SJSA1 (cell line): ENCODE measurements at places on chromosomes 7 and 10. TPM values are rescaled to one million over a fixed set of nuclear protein-coding genes. Genes with fewer than 3 reads are reported as not detected.

Gene POT1
- 14.1 and 25.8 TPM in 2 replicates for total RNA-seq

Gene TRIM73
- 0.39 and 0.75 TPM in 2 replicates for total RNA-seq

GRCh38 chr7:133389727-133390126 lies 136.8 kb downstream of the EXOC4 start:
- no peak for DNase-seq

Gene MYL10
- total RNA-seq: not detected in 2 replicates

- DNase-seq: no peak
These were observed 7.1 kb downstream of the ASB10 start for GRCh38 chr7:151179946-151180345.

GRCh38 chr7:28573651-28574301 lies 161.5 kb downstream of the CREB5 start:
- no peak for DNase-seq

DNA sequence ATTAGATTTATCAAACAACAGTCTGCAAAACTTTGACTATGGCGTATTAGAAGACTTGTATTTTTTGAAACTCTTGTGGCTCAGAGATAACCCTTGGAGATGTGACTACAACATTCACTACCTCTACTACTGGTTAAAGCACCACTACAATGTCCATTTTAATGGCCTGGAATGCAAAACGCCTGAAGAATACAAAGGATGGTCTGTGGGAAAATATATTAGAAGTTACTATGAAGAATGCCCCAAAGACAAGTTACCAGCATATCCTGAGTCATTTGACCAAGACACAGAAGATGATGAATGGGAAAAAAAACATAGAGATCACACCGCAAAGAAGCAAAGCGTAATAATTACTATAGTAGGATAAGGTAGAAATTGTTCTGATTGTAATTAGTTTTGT lies 31.4 kb downstream of the LRRC17 start:
- no peak for DNase-seq

- DNase-seq: peak; percentile 72
These were observed 268.3 kb upstream of the IGFBP3 start for GRCh38 chr7:46189255-46189790.

DNA sequence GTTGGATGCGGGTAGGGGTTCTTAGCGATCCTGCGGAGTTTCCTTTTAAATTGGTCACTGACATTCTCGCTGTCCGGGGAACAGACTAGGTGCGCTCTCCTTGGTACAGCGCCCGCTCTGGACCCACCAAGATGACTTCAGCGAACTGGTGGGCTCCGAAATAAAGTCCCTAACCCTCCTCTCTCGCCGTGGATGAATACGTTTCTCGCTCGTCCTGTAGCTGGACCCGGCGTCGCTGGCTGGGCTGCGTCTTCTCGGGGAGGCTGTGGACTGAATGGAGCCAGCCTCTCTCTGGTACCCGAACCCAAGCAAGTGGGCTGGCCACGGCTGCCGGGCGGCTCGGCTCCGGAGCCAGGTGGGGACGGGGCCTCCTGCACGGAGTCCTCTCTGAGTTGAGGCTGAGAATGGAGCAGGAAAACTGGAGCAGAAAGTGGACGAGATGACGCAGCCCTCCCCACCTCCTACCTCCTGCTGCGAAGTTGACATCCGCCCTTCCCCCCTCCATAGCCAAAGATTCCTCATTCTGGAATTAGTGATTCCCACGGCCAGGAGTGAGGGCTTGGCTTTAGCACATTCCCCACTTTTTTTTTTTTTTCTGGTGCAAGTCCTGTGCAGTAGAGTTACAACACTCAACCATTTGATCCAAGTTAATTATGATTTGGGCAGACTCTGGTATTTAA lies 1.5 kb downstream of the UNC5B start:
- no peak for DNase-seq

GRCh38 chr7:116041615-116042014 lies 11.1 kb upstream of the TFEC start:
- no peak for DNase-seq

Gene PDE6C
- total RNA-seq: not detected in 2 replicates
